ENCODE measurements at places on chromosomes 7 and 10.

DNA sequence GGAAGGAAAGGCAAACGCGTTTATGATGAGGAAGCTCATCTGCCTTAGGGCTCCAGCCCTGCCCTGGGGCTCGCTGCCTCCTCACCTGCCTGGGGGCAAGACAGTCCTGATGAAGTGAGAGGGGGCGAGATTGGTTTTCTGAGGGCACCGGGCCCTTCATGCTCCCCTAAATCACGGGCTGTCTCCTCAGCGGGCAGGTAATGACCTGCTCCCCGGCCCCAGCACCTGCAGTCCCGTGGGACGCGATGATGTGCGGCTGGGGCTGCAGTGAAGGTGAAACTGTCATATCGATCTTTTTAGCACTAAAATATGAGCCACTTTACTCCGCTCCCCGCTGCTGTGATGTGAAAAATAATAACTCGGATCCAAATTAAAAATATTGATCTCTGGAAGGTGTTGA is 120.2 kb downstream of the INPP5A start:
- no peak for DNase-seq

DNA sequence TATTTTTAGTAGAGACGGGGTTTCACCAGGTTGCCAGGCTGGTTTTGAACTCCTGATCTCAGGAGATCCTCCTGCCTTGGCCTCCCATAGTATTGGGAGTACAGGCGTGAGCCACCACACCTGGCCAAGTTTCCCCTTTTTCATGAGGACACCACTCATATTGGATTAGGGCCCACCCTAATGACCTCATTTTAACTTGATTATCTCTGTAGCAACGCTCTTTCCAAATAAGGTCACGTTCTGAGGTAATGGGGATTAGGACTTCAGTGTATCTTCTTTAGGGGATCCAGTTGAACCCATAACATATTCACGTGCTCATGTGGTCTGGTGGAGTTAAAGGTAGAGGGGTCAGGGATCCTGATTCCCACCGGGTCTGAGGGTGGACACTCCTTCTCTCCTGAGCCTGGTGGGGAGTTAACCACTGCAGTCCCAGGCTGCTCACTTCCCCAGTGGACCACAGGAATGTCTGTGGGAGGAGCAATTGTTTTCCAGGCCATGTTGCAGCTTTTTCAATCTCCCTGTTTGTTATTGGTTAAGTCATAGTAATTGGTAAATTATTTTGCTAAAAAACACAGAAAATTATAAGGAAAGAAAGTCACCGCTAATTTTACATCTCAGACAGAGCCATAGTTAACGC is 130.5 kb downstream of the GRK5 start:
- DNase-seq, result no peak

DNA sequence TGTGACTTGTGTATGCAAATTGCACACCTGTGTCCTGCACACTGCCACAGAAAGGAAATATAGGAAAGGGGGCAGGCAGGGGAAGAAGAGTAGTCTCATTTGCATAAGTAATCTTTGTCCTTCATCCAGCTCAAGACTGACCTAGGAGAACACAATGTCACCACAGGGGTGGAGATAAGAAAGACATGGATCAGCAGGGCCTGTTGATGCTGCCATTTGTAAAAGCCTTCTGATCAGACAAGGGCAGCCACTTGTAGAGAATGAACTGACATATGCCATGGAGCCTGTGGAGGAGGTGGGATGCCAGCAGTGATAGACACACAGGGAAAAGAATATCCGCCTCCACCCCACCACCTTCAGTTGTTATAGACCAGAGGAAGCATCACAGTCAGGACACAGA is 528.9 kb downstream of the HTR7 start:
- DNase-seq, result no peak

DNA sequence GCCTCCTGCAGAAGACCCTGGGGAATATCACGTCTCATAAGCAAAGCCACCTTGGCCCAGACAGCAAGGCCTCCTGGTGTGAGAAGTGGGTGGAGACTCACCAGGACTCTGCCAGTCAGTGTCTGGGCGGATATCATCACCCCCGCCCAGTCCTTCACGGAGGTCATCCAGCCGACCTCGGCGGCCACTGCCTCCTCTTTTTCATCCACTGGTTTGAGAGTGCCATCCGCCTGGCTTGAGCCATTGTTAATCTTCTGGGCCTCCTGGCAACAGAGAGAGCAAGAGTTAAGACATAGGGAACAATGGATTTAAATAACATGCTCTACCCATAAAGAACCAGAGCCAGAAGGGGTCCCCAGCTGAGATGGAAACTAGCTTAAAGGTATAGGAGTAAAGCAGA is 233.8 kb downstream of the KCNMA1 start:
- no peak for DNase-seq

DNA sequence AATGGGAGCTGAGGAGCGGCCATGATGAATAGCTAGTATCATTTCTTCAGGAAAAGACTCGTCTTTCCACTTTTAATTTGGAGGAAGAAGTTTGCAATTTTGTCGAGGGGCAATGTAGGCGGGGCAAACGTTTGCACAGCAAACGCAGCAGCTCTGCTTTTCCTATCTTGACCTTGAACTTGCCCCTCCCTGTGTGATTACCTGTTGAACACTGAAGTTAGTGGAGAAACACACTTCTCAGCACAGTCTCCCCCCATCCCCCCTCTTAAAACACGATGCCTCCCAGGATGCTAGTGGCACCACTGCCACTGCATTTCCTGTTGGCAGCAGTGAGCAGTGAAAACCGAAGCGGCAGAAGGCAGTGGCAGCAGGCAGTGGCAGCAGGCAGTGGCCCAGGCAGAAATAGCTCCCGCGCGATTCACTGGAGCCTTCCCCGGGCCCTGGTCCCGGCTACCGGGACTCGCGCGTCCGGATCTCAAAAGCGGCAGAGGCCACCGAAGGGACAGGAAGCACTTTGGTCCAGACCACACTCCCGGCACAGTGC is at the start of gene EPDR1:
EPDR1 (plus strand) TSS at position 336 of the 544 bp plus-strand sequence. CDS start 300 bp downstream, outside the sequence.
- peak; percentile 11 for DNase-seq

GRCh38 chr7:140242057-140243031 is 65.6 kb upstream of the KDM7A start:
- DNase-seq, result no peak

- no peak for DNase-seq
Measured at GRCh38 chr7:36668750-36669149, 55.5 kb downstream of the AOAH start.

- no peak for DNase-seq
Measured at GRCh38 chr10:2048337-2048973, 311.1 kb upstream of the ADARB2 start.

- no peak for DNase-seq
Measured at GRCh38 chr7:116591202-116592040, 66.6 kb downstream of the CAV1 start.

DNA sequence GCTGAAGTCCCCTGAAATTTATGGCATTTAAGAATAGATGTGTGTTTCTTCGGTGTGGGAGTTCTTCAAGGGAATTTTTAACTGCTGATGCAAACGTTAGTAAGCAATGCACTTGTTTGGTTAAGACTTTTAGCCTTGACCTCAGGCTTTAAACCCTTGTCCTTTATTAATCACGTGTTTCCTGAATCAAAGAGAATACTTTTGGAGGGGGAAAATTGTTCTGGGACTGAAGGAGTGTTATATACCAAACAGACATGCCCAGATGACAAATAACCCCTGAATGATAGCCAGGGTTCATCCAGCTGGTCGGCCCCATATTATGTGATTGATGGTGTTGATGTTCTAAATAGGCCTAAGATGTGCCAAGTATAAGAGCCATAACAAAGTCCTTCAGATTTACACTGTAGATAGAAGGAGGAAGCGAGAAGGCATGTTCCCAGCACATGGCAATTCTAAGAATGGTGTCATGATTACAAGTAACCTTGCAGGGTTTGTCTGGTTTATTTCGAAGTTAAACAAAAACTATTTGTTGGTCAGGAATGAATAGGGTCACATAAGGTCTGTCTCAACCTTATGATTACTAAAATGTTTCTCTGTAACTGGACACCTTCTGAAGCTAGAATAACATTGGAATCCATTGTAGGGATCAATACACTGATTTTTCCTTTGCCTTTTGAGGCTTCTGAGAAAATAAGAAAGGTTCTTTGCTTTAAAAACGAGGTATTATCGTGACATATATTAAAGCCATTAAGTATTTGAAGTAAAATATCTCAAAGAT is 124.2 kb upstream of the SEM1 start:
- no peak for DNase-seq

- DNase-seq, result no peak
Measured at GRCh38 chr7:101602484-101603241, 26.4 kb downstream of the MYL10 start.

DNA sequence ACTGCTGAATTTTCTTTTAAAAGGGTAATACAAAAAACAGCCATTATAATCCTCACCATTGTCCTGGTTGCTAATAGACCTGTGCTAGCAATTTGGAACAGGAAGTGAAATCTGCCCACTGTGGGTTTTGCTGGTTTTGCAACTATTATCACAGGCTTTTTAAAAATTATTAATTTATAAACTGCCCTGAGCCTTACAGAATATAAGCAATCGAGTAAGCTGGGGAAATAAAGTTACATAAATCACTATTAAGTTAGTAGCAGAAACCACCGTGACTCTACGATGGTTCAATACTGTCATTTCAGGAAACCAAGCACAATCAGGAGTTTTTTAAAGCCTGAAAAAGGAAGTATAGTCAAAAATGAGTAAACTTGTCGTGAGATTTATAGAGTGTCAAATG is 62.3 kb downstream of the TMEM26 start:
- DNase-seq, result no peak

- no peak for DNase-seq
Measured at GRCh38 chr10:127993056-127993690, 86.3 kb downstream of the PTPRE start.

DNA sequence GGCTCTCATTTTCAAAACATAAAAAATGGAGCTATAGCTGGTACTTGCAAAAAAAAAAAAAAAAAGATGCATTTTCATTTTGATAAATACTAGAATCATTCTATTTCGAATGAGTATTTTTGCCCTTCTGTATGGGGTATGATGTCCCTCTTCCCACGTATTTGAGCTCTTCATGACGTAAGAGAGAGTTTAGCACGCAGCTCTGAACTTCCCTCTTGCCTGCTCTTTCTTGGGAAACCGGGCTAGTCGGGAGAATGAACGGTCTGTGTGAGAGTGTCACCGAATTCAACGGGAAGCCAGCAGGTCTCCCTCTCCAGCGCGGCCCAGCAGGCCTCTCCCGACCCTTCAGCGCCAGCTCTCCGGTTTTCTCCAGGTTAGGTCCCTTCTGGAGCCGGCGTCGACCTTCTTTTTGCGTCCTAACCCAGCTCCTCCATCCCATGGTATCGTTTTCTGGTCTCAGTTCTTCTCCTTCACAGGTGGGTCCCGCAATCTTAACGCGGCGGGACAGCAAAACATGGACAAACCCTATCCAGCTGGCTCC is 159.2 kb upstream of the PITRM1 start:
- DNase-seq, result no peak

DNA sequence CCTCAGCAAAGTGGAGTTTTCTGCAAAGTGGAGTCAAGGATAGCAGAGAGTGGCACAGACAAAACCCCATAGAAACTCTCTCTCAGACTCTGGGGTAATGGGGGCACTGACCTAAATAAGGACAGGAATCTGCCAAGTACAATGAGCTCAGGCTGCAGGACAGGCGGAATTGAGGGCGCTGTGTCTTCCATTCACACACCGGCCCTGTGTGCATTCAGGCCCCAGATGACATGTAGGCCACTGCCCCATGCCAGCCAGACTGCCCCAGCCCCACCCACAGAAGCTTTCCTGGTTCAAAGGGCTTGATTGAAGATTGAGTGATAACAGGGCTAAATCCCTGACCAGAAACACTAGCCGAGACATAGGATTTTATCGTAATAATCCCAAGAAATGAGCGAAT is 52.7 kb downstream of the EEPD1 start:
- DNase-seq, result no peak

DNA sequence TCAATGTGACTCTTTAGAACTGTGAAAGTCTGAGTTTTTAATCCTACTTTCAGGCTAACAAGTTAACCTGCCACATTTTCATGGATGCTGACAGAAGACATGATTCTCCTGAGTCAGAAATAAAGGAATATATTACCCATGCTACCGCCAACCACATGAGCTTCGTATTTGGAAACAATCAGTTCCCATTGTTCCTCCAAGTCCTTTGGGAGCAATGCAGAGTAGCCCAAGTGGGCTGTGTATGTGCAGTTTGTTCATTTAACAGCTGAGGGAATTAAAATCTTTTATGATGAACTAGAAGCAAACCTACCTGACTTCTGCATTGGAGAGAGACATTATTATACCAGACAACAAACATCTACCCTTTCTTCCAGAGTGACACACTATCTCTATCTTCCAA is 169.3 kb upstream of the BET1 start:
- no peak for DNase-seq

Measured in cerebellar nuclear complex (tissue), 1 donor.